NCI-H2081 (cell line): ENCODE measurements at places on chromosomes 4 and X.

DNA sequence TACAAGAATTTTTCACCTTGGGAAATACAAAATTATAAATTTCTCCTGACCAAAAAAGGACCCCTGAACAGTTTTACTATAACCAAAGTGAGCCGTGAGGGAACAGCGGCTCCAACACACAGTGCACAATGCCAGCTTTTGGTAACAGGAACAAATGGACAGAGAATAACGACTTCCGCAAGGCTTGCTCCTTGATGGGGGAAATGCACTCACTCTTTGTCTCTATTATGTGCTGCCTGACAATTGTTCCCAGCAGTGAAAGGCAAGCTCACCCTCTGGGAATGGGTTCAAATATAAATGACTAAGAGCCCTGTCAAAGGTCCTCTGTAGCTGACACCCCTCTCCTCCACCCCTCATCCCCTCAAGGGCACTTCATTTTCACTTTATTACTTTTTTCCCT is 325.8 kb upstream of the GALNT7 start:
- peak; percentile 14 for DNase-seq

- no peak for DNase-seq
These were observed 196.3 kb upstream of the HHIP start for GRCh38 chr4:144449611-144450010.

- DNase-seq: no peak
These were observed 71.8 kb downstream of the FUNDC1 start for GRCh38 chrX:44470816-44471215.

DNA sequence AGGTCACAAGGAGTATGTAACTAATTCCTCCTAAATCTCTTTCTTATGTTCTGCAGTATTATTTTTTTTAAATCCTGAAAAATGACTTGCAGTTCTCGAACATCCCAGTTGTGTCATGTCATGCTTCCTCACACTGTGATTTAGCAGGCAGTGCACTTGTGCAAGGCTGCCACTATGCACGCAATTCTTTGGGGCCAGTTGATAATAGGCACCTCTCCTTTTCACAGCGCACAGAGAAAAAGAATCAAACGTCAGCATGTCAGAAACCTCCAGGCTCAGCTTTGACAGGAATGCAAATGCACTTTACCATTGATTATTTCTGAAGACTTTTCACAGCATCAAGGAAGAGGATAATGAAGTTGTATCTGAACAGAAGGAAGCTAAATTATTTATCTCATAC is 62.9 kb downstream of the FGF13 start:
- no peak for DNase-seq

GRCh38 chr4:130154901-130155300 is 1058.9 kb downstream of the C4orf33 start:
- no peak for DNase-seq
